ENCODE measurements at places on chromosomes 11 and 22.

GRCh38 chr11:125924384-125925007 lies 20.2 kb downstream of the DDX25 start:
- DNase-seq: no peak

- DNase-seq: no peak
Observed at GRCh38 chr22:28907311-28908008, 24.1 kb downstream of the ZNRF3 start.

- DNase-seq: no peak
Observed at GRCh38 chr22:17897426-17897825, 123.2 kb upstream of the BID start.

GRCh38 chr11:12771875-12772274 lies 97.7 kb downstream of the TEAD1 start:
- DNase-seq: no peak

- DNase-seq: no peak
Observed at GRCh38 chr11:76783896-76784813, 999 bp downstream of the TSKU start.

DNA sequence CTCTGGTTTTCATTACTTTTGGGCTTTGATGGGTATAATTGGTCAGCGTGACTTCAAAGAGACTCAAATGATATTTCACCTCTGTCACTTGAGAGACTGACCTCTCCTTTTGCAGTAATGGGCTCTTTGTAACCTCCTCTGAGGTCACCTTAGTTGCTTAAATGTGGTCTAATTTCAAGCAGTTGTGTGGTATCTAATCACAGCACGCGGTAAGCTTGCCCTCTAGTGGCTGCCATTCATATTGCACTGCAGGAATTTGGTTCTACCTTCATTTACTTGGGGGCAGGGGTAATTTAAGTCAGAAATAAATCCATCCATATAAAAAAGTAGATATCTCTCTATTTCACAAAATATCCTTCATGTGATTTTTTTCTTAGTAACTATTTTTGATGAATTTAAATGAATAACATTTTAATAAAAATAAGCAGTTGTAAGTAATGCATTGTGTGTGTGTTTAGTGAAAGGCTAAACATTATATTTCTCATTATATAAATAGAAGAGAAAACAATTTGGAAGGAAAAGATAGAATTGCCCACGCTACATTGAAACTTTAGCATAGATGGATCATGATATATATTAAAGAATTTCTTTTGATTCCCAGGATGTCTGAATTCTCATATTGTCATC lies 55.0 kb upstream of the ANO3 start:
- DNase-seq: peak; percentile 20

GRCh38 chr11:59724066-59724465 lies 10.4 kb upstream of the OR10V1 start:
- no peak for DNase-seq

DNA sequence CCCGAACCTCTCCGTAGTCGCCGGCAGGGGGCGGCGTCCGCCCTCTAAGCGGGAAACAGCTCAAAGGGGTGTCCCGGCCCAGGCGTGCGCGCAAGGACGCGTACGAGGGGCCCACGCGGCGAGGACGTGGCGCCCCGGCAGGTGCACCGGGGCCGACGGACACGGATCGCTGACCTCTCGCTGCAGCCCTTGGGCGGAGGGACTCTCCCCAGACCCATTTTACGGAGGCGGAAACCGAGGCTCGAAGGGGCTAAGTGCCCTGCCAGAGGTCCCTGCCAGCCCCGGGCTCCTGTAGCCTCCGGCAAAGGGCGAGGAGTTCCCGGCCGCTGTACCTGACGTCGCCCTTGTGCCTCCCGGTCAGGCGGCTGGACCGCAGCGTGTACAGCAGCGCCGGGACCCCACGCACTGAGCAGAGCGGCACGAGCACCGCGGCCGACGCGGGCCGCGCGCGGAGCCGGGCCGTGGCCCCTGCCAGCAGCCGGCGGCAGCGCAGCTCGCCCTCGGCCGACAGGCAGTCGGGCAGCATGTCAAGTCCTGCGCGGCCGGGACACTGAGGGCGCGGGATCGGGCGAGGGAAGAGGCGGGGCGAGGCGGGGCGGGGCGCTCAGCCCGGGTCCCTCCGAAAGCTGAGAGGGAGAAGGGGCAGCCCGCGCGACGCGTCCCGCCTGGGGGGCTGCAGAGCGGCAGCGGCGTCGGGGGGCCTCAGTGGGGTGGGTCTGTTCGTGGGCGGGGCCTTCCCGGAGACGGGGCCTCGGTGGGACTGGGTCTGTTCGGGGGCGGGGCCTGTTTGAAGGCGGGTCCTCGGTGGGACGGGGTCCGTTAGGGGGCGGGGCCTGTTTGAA lies at the start of gene NUDT8:
NUDT8 (minus strand) TSS at position 552 of the 842 bp plus-strand sequence; CDS start at position 526, 26 bp downstream.
- peak; percentile 77 for DNase-seq

DNA sequence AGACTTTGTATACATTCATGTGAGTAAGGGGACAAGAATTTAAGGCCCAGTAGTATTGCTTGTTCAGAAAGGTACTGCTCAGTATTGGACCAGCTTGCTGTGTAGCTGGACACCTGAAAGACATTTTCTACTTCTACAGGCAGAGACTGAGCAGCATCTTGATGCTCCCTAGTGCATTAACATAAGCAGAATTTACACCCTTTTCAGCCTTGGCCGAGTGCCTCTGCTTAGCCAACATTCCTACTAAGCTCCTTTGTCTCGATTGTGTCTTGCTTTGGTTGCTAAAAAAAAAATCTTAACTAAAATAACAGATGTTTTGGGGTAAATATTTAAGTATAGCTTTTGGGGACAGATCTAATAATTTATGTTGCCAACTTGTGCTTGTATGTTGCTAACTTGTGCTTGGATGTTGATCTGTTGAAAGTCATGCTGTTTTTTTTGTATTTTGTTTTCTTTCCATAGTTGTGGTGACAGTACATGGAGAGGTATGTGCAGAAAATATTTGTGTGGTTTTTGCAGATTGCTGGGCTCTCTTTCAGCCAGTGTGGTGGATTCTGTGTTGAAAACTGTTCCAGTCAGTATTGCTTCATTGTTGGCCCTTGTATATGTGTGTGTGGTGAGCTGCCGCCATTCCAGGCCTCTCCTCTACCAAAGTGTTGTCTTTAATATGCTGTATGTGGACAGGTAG lies 3.7 kb downstream of the PTS start:
- DNase-seq: no peak

DNA sequence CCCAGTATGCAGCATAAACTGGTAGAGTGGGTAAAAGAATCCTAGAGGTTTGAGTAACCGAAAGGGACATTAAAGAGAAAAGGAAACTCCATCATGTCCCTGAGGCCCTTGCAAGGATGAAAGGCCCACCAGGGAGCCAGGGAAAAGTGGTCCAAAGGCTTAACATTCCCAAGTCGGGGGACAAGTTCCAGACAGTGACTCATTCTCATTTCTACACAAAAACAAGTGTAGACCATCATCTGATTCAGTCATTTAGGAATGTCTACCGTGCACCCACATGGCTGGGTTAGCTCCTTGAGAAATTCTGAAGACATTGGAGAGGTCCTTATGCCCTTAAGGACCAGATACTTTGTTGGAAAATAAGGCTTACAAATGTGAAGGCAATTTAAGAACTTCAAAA lies 4.8 kb upstream of the NOX4 start:
- no peak for DNase-seq

GRCh38 chr11:93717501-93717900 lies 23.8 kb downstream of the TAF1D start:
- no peak for DNase-seq

DNA sequence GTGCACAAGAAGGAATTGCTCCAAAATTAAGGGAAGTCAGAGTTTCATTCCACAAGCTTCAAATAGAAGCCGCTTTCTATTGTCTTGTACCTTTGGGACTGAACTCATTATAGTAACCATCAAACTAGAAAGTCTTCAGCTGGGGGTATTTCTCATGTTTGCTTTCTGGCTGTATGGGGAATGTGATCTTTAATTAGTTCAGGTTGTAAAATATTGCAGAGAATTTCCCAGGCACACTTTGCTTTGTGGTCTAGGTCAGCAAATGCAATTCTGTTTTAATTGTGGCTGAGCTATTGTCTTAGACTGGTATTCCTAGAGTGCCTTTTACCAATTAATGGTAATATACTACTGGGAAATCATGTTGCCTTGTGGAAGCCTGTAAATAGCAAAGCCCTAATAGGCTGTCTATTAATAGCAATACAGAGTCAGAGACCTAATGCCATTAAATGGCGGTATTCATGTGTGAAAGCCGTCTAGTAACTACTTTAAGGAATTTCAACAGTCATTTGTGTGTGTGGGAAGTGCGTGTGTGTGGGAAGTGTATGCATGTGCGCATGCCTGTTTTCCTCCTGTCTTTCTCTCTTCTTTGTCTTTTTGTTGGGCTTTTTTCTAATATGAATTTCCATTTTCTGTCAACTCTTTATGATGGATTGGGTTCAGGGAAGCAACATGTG lies 276.6 kb downstream of the FAT3 start:
- DNase-seq: no peak

- DNase-seq: no peak
Observed at GRCh38 chr11:73958521-73959141, 7.8 kb downstream of the DNAJB13 start.

GRCh38 chr11:65445604-65446445 lies 23.2 kb downstream of the NEAT1 start:
- no peak for DNase-seq

GRCh38 chr11:6094186-6094585 lies 13.3 kb upstream of the OR56B4 start:
- no peak for DNase-seq

DNA sequence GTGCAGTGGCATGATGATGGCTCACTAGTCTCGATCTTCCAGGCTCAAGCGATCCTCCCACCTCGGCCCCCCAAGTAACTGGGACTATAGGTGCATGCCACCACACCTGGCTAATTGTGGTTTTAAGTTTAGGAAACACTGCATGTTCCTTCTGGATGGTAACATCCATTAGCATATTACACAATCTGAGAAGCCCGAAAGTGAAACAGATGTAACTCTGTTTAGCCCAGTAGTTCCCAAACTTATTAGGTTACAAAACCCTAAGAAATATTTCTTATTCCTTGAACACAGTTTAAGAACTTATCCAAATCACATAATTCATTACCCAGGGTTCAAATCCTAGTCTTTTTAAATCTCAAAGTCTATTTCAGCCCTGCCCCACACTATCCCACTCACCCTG lies 28.3 kb downstream of the POLDIP3 start:
- DNase-seq: no peak

- DNase-seq: no peak
Observed at GRCh38 chr22:29255064-29255621, 12.6 kb downstream of the RHBDD3 start.

DNA sequence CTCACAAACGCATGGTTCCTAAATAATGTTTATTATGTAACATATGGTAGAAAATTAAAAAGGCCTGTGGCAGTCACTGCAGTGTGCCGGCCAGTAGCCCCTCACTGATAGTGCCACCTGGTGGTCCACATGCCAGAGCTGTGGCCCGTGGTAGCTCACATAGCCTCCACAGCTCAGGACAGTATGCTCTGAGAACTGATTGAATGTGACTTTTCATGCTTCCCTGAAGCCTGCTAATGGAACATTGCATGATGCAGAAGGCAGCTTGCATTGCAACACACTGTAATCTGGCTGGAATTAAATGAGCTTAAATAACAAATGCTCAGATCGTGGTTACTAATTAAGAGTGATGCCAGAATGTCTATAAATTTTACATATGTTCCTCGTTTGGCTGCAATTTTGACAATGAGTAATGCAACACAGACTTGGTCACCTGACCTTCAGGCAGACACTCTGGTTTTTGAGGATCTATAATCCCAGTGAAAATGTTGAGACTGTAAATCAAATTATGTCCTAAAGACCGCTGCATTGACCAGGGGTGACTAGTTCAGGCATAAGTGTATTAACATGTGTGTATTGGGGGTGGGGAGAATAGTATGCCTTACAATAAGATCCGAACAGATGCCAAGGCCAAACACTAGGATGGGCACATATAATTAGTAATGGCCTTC lies 566.4 kb downstream of the METTL15 start:
- no peak for DNase-seq

DNA sequence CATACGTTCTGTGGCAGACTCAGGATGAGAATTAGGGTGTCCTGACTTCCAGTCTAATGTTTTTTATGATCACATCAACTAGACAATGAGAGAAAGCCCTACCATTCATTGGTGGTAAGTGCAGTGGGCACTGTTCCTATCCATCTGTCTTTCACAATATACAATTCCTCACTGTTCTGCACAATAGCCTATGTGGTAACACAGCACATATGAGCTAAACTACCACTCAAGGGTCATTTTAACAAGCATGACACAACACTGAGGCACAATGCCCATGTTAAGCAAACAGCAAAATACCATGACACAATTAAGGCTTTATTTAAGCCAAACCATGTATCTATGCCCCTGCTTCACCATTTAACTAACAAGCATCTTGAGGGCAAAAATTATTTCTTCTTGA lies 52.3 kb downstream of the SIK3 start:
- DNase-seq: no peak

DNA sequence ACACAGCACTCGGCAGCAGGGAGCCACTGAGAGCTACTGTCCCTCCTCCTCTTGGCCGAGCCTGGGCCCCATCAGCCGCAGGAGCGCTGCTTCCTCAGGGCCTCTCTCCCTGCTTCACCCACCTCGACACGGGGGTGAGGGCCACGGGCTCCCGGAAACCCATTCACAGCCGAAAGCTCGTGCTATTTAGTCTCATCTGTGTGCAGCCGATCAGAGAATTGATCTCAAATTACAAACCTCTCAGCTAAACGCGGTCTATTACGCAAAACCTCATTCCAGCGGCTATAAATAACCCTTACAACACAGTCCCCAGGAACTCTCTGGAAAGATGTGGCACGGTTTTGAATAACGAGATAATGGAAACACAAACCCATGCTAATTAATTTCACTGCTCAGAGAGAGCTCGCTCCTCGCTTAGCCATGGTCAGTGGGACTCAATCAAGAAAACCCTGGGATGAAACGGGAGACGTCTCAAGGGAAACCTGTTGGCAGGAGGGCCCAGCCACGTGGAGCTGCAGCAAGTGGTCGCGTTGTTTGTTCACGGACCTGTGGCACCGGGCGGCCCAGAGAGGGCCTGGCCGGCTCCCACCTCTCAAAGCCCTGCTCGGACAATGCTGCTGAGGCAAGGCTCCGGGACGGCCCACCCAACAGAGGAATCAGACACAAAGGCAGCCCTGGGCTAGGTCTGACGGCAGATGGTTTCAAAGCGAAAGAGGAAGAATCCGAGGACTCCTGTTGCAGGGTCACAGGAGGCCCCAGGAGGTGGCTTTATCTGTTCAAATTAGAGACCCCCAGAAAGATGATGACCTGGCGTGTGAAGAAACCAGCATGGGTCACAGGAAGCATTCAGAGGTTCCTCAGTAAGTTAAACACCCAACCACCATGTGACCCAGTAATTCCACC lies 210.5 kb downstream of the CTTN start:
- no peak for DNase-seq

DNA sequence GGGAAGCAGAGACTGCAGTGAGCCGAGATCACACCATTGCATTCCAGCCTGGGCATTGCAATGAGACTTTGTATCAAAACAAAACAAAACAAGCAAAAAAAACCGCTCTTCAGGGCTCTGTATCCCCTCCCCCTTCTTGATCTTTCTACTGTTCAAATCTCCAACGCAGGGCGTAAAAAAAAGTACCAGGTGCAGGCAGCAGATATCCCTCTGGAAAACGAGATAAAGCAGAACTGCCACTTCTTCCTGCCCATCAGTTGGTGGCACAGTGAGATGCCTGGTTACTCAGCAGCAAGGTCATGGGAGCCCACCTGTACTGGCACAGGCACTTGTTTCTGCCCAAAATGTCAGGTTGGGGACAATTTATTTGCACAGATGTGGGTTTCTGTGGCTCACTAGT lies 11.2 kb downstream of the CCS start:
- no peak for DNase-seq

GRCh38 chr22:33807470-33807869 lies 112.8 kb downstream of the LARGE1 start:
- no peak for DNase-seq

- DNase-seq: no peak
Observed at GRCh38 chr11:116257883-116258282, 514.9 kb downstream of the BUD13 start.

Data from T-helper 9 cell (primary cell).